ENCODE measurements at places on chromosomes 1 and 21.

- no peak for ATAC-seq
Observed at GRCh38 chr1:218521414-218522169, 176.5 kb downstream of the TGFB2 start.

DNA sequence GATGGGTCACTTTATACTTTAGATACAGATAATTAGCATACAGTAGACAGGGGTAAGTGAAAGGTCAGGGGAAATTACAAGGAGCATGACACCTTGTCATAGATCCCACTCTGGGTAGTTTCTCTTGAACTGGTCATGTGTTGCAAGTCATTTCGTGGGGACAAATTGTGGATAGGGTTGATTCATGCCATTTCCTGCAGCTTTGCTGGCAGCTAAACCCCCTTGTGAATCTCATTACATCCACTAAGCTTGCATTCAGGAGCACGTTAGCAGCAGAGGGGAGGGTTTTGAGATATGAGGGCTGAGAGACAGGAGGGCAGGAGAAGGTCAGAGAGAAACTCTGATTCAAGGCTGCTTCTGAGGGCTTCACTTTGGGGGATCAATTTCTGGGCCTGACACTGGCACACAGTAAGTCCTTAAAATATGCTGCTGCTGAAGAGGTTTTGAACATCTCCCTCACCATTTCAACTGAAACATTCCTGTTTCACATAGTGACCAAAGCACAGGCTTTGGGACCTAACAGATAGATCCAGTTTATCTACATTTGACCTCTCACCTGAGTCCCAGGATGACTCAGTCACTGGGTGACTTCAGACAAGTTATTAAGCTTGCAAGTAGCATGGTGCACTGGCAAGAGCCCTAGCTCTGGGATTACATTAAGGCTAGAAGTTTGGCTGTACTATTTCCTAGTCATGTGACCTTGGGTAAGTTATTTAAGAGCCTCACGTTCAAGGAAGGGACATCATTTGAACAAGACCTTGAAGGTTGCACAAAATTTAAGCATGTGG lies 206.0 kb upstream of the USP24 start:
- peak; percentile 76 for ATAC-seq

DNA sequence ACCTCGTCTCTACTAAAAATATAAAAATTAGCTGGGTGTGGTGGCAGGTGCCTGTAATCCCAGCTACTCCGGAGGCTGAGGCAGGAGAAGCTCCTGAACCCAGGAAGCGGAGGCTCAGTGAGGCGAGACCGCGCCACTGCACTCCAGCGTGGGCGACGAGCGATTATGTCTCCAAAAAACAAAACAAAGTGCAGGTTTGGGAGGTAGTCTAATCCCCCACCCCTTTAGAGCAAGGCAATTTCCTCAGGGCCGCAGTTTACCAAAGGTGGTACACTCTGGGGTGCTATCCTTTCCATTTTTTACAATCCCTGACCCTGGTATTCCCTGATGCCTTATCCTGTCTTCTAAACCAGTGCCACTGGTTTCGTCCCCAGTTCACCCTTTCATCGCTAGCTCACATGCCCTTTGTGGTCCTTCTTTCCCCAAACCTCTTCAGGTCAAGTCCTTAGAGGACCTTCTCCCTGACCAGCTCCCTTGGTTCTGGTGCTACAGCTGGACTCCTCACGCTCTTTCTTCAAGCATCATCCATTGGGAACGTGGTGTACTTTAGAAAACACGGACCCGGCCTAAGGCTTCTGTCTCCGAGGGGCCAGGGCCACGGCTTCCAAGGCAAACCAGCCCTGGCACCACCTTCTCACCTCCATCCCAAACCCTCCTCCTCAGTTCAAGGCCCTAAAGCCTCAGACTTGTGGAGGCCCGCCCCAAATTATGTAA lies 873 bp downstream of the IFT25 start:
- no peak for ATAC-seq

- ATAC-seq, result no peak
Observed at GRCh38 chr1:231446138-231446537, 24.1 kb upstream of the EGLN1 start.

DNA sequence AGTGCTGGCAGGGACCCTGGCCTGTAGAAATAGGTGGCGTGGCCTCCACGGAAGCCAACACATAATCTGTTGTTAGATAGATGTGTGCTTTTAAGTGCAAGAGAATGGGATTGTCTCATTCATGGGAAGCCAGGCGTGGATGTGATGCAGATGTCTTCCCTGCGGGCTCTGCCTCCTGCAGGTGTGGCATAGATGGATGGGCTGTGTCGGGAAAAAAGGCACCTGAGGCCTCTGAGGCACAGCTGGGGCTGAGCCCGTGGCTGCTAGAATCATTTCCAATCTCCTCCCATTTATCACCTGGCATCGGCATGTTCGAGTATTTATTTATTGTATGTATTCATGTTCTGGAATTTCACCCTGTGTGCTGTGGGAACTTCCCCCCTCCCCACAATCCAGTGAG lies 353.4 kb upstream of the AJAP1 start:
- no peak for ATAC-seq

DNA sequence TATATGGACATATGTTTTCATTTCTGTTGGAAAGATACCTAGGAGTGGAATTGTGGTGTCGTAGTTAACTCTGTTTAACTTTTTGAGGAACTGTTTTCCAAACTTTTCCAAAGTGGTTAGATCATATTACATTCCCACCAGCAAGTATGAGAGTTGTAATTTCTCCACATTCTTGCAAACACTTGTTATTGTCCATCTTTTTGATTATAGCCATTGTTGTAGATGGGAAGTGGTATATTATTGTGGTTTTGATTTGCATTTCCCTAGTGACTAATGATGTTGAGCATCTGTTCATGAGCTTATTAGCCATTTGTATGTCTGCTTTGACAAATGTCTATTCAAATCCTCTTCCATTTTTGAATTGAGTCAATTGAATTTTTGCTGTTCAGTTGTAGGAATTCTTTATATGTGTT lies 19.8 kb downstream of the CAMTA1 start:
- ATAC-seq, result no peak

Measured in activated T-helper 17 cell treated with anti-CD3 and anti-CD28 coated beads, Interleukin-2, amount 50 U/mL, for 72 hours (primary cell).